Lung (tissue), 17 donors: ENCODE measurements at places on chromosomes 7 and 10.

- DNase-seq: no peak
Observed at GRCh38 chr10:82392533-82392932, 517.5 kb downstream of the NRG3 start.

- peak; percentile 76 for DNase-seq
Observed at GRCh38 chr7:84637568-84638338, 443.2 kb upstream of the SEMA3A start.

- DNase-seq: no peak
Observed at GRCh38 chr7:103532955-103533354, 86.9 kb upstream of the SLC26A5 start.

- no peak for DNase-seq
Observed at GRCh38 chr10:80927419-80928078, 389.8 kb downstream of the SH2D4B start.
